ENCODE measurements at places on chromosomes 7 and 10.

DNA sequence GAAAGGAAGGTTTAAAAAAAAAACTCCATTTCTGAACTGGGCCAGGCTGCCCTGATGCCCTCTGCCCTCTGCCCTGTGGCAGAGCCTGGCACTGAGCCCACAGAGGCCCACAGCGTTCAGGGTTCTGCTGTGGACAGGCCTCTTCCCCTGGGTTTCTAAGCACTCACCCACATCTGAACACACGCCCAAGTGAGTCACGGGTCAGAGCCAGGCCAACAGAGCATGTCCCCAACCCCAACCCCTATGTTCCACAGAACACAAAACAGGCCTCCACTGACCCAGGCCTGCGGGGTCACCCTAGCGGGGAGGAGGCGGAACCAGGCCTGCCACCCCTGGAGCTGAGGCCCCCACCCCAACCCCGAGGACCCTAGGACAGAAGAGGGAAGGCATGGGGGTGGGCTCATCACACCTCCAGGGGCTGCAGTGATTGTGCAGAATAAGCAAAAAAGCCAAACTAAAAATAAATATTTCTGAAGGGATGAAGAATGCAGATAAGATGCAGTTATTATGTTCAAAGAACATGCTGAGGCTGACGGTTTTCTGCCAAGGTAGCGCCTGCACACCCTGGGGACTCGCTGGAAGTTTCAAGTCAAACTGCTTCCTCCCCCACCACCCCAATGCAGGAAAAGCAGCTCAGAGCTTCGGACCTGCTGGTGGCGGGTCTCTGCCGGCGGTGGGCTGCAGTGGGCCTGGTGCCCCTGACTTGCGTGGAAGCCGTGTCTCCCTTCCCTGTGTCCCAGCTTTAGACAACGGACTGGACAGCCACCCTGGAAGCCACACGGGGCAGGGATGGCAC, 5.4 kb downstream of the WDR86 start:
- no peak for DNase-seq

DNA sequence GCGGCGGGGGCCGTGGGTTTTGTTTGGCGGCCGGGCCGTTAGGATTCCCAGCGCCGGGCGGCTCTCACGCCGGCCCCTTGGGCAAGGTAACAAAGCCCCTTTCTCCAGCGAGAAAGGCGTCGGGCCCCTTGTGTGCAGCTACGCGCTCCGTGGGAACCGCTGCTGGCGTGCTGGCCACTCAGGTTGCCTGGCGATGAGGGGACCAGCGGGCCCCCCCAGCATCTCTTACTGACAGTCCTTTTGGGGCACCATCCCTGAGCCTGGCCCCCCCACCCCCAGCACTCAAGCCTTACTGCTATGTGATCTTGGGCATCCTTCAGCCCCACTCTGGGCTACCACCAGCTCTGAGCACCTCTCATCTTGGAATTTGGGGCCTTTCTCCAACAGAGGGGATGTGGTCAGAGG, 1.8 kb downstream of the LFNG start:
- DNase-seq, result no peak

- DNase-seq, result no peak
Observed at GRCh38 chr10:11326241-11326640, 285.2 kb downstream of the USP6NL start.

DNA sequence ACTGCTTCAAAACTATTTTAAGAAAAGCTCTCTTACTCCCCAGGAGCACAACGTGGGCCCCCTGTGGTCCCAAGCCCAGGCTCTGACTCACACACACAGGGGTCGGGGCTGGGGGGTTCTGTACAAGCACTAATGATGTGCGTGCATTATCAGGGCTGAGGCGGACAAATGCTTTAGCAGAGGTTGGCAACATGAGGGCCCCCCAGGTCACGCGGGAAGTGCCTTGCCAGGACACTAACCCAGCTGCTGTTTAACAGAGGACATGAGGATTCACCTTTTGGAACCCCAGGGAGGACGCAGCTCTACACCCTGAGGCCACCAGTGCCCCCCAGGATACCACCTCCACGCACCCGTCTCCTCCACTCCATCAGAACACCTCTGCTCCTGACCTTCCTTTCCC, 342.8 kb downstream of the DNAJB6 start:
- no peak for DNase-seq

- no peak for DNase-seq
Observed at GRCh38 chr7:157468221-157469111, 131.7 kb downstream of the DNAJB6 start.

DNA sequence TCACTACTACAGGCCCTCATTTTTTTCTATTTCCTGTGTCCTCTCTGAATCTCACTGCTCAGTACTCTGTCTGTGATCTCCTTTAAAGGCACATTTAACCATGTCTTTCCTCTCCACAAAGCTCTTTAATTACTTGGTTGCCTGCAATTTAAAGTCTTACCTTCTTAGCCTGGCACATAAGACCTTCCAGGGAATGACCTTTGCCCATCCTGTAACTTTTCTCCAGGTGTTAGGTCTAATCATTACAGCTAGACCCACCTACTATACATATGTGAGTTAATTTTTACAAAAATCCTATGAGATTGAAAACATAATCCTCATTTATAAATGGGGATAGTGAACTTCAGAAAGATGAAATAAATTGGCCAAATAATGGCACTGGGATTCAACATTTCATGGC, 244.1 kb upstream of the RHOBTB1 start:
- no peak for DNase-seq

DNA sequence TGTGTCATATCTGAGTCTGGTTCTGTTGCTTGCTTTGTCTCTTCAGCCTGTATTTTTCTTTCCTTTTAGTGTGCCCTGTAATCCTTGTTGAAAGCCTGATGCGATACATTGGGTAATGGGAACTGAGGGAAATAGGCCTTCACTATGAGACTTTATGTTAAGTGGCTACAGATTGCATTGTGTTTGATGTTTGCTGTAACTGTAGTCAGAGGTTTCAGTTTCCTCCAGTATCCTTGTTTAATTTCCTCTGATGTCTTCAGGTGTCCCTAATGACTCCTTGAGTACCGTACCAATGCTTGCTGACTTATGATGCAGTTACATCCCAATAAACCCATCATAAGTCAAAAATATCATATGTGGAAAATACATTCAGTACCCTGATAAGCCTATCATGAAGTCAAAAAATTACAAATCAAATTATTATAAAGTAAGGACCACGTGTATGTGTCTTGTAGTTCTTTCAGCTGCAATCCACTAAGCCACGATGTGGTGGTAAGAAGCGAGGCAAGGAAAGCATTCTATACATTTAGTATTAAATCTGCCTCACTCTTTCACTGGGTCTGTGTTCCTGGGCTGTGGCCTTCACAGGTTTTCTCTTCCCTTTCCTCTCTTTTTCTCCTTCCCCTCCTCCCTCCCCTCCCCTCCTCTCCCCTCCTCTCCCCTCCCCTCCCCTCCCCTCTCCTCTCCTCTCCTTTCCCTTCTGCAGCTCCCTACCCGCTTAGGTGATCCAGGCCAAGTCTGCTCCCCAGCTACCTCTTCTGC, 13.3 kb upstream of the GIMAP6 start:
- DNase-seq, result no peak

GRCh38 chr10:93390306-93391090, 91.6 kb downstream of the MYOF start:
- DNase-seq, result no peak

DNA sequence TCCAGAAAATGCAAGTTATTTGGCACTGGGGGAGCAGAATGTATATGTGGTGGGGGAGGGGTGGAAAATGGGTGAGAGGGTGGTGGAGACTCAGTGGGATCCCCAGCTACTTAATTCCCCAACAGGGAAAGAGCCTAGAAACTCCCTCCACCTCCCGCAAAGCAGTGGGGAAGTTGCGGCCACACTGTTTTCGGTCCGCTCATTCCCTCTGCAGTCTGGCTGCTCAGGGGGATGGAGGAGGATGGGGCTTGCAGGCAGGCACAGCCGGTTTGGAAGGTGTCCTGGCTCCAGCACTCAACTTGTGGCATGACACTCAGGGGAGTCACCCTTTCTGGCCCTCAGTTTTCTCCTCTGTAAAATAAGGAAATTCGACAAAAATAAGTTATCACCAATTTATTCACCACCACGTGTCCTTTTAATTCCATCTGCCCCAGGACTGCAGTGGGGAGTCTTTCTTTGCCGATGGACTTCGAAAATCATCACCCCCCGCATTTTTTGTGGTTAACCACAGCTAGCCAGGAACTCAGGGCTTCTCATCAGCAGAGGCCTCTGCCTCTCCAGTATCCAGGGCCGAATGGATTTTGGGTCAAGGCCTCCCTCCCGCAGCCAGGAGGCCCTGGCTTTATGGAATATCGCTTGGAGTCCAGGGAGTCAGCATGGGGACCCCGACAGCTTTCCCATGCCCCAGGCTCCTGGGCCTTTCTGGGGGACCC, 1.6 kb upstream of the HTRA1 start:
- DNase-seq, result no peak

DNA sequence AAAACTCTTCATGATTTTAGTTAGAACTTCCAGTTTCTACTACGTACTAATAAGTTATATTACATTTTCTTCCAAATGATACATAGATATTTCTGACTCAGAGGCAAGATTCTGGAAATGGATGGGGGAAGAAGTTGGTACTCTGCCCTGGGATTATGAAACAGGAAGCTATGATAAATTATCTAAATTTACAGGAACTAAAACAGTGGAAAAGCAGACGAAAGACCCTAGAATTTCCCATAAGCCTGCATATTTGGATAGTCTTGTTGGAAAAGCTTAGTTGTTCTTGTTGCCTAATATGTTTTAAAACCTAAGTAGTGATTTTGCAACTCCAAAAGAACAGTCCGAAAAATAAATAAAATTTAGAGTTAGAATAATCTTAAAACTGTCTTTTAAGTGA, 21.8 kb downstream of the CFAP69 start:
- DNase-seq, result no peak

GRCh38 chr7:50834031-50834535, 51.4 kb upstream of the GRB10 start:
- no peak for DNase-seq

GRCh38 chr10:93261961-93262610, 188.4 kb downstream of the CYP26A1 start:
- DNase-seq, result no peak

GRCh38 chr7:73519867-73520672, 2.0 kb downstream of the BAZ1B start:
- DNase-seq, result no peak

GRCh38 chr10:104441329-104442000, 87.8 kb downstream of the CFAP58 start:
- DNase-seq, result no peak

DNA sequence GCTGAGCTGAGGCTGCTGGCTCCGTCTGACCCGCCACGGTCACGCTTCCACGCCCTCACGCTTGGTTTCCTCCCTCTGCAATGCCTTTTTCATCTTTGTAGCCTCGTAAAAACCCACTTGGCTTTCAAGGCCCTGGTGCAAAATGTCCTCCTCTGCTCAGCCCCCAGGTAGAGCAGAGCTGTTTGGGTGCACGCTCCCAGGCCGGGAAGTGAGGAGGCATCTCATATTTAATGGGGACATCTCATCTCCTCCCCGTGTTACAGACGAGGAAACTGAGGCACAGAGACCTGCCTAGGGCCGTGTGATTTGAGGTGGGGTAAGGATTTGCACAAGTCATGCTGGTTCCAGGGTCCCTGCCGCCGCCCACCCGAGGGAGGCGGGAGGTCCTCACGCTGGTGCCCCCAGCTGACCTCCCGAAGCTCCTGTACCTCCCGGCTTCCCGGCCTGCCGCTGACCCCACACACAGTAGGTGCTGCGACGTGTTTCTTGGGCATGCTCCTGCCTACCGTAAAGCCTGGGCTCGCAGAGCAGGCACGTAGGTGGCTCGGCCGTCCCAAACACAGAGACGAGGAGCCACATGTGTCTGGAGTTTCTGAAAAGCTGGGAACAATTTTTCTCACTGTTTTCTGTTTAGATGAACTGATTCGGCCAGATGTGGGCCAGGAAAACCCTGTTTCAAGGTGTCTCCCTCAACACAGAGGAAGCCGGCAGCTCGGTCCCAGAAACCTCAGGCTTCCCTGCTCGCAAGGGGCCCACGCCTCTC, 11.5 kb downstream of the FOXL3 start:
- no peak for DNase-seq
